Astrocyte (in vitro differentiated cells and primary cell): ENCODE measurements at places on chromosomes 11 and 22.

- H3K4me1 ChIP-seq: no peaks in the 10 kb centered on the region
- no peak overlapping the region for H3K4me3 ChIP-seq
- no peak for DNase-seq
- H3K36me3 ChIP-seq: peaks cover 6% of the 10 kb centered on the region
These were observed 17.2 kb downstream of the TOB2 start for GRCh38 chr22:41429232-41429950.

DNA sequence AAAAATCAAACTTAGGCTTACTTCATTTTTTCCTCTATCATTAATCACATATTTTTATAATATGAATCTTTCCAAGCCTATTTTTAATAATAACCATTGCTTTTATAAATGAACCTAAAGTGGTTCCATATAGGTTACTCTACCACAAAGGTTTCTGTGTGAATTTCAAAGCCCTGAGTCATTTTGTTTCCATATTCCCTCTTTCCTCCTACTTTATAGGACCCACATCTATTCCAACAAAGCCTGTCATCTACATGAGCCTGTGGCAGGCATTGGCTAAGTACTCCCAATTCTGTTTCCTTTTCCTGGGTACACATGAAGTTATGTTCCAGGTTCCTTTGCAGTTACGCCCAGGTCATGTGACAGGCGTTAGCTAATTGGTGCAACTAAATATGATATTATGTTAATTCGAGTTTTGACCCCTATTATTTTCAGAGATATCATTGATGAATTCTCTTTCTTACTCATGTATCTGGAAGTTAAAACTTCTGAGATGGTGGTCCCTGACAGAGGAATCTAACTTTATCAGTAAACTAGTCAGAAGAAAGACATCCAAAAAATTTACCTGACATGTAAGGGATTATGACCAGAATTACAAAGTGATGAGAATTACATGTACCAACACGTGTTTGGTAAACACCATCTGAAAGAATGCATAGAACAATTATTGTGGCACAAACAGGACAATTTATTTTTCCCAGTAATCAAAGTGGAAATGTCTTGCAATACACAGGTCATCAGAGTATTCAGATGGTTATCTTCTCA is 1264.0 kb upstream of the CNTN5 start:
- no peak for DNase-seq
- no peak overlapping the region for H3K27ac ChIP-seq
- no peaks in the 10 kb centered on the region for H3K27me3 ChIP-seq
- H3K4me3 ChIP-seq: no peak overlapping the region

DNA sequence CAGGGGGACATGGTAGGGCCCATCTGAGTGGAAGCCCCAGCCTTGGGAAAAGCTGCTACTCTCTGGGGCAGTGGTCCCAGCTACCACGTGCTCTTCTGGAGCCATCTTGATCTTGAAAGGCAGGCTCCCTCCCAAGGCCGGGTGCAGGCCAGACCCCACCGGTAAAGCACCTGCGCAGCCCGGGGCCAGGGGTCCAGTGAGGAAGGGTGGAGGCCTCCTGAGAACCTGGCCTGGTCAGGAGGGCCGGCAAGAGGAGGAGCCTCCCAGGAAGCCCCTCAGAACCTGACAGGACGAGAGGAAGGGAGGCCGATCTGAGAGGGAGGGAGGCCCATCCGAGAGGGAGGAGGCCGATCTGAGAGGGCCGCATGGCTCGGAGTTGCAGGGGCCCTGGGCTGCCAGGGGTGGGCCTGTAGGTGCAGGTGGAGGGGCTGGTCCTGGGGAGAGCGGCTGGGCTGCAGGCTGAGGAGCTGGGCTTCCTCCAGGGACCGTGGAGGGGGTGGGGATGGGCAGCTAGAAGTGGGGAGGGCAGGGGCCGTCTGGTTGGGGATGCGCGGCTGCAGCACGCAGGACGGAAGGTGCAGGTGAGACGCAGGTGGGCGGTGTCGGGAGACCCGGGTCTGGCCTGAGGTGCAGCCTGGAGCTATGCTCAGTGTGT is 529 bp downstream of the GRAMD4 start:
- no peak for DNase-seq
- H3K36me3 ChIP-seq: no peaks in the 10 kb centered on the region
- H3K27me3 ChIP-seq: no peaks in the 10 kb centered on the region
- H3K27ac ChIP-seq: no peak overlapping the region
- H3K4me1 ChIP-seq: peaks cover 12% of the 10 kb centered on the region

DNA sequence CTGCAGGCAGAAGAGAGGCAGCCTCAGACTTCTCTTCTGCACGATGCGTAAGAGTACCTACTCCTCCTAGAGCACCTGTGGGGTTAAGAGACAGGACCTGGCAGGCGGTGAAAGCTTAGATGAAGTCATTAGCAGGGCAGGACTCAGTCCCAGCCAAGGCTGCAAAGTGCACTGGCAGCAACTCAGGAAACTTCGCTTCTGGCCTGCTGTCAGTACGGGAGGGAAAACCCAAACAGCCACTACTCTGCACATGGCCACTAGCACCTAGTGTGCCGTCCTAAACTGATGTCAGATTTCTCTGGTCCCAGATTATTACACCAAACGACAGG is 8.8 kb upstream of the KLHL35 start:
- DNase-seq: no peak
- no peaks in the 10 kb centered on the region for H3K4me1 ChIP-seq
- no peak overlapping the region for H3K4me3 ChIP-seq
- no peaks in the 10 kb centered on the region for H3K27me3 ChIP-seq
- H3K27ac ChIP-seq: no peak overlapping the region

- H3K36me3 ChIP-seq: peaks cover 31% of the 10 kb centered on the region
- DNase-seq: no peak
- H3K27ac ChIP-seq: no peak overlapping the region
These were observed 22.4 kb downstream of the DERL3 start for GRCh38 chr22:23816156-23816976.

- H3K4me1 ChIP-seq: peaks cover 18% of the 10 kb centered on the region
- peak; percentile 89 for DNase-seq
- H3K4me3 ChIP-seq: no peak overlapping the region
- H3K27ac ChIP-seq: no peak overlapping the region
- no peaks in the 10 kb centered on the region for H3K36me3 ChIP-seq
These were observed 119.8 kb upstream of the ANO1 start for GRCh38 chr11:69958308-69958707.

GRCh38 chr11:10338287-10338686 is 33.4 kb downstream of the ADM start:
- no peaks in the 10 kb centered on the region for H3K4me1 ChIP-seq
- H3K4me3 ChIP-seq: no peak overlapping the region
- H3K27ac ChIP-seq: no peak overlapping the region
- no peak for DNase-seq
- no peaks in the 10 kb centered on the region for H3K36me3 ChIP-seq
- H3K27me3 ChIP-seq: no peaks in the 10 kb centered on the region

DNA sequence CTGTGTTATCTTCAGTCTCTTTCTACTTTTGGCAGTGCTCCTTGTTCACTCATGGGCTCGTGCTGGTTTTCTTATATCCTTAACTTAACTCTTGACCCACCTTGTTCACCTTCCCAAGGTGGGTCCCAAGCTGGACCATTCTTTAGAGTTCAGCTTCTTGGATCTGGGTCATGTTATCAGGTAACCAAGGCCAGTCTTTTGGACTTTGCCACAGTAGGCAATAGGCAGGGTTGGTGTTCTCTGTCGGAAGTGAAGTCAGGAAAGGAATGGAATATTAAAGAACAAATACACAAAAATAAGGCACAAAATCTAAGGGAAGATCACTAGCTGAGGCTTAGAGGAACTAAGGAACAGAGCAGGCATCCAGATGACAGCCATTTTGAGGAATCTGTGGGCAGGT is 202.7 kb downstream of the ARHGAP42 start:
- no peaks in the 10 kb centered on the region for H3K27me3 ChIP-seq
- peaks cover 12% of the 10 kb centered on the region for H3K4me1 ChIP-seq
- no peaks in the 10 kb centered on the region for H3K36me3 ChIP-seq
- no peak for DNase-seq
- H3K4me3 ChIP-seq: no peak overlapping the region
- H3K27ac ChIP-seq: peak overlapping the region; percentile 92

DNA sequence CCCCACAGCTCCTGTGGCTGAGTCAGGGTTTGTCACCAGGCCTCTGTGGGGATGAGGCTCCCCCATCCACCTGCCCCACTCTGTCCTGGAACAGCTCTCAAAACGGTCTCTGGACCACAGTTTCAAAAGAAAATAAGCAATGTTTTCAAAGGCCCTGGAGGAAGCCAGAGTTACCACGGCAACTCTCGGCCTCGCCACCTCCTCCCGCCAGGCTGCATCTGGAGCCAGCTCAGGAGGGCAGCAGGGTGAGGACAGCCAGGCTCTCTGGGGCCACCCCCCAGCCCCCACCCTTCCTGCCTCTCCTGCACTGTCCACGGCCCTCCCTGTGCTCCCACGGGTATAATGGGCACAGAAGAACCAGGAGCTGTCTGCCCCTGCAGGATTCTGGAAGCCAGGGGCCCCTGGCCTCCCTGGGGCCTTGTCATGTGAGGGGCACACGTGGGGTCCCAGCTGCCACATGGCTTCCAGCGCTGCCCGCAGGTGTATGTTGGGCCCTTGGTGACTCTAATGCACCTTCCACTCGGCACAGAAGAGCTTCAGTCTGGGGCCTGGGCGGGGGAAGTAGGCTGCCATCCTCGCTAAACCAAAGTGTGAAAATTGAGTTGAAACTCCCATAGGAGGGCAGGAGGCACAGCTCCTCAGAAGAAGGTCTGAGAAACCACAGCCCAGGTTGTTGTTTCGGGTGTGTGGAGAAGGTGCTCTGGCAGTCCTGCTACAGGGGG is 10.3 kb downstream of the CD81 start:
- no peak for DNase-seq
- H3K36me3 ChIP-seq: no peaks in the 10 kb centered on the region
- no peaks in the 10 kb centered on the region for H3K27me3 ChIP-seq

DNA sequence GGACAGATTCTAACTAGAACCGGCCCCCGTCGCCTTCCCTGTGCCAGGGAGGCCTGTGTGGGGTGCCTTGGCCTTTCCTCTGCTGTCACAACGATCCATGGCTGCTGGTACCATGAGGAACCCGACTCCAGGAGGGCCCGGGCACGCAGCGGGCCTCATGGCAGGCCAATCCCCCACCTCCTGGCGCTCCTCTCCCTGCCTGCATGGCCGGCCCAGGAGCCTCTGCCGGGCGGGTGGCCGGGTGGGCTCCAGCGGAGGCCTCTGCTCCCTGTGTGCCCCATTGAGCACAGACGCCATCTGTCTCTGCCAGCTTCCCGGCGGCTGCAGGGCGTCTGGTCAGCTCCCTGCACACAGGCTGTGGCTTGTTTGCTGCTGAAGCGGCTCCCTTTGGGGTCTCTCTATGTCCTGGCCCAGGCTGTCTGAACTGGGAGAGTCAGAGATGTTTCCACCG is 86.5 kb downstream of the MYEOV start:
- no peak overlapping the region for H3K4me3 ChIP-seq
- no peaks in the 10 kb centered on the region for H3K27me3 ChIP-seq
- H3K27ac ChIP-seq: no peak overlapping the region
- no peak for DNase-seq

GRCh38 chr11:104531894-104532293 is 366.4 kb downstream of the CASP12 start:
- no peaks in the 10 kb centered on the region for H3K36me3 ChIP-seq
- H3K4me1 ChIP-seq: no peaks in the 10 kb centered on the region
- no peak overlapping the region for H3K4me3 ChIP-seq
- no peak for DNase-seq
- no peaks in the 10 kb centered on the region for H3K27me3 ChIP-seq
- no peak overlapping the region for H3K27ac ChIP-seq

- no peaks in the 10 kb centered on the region for H3K27me3 ChIP-seq
- no peak overlapping the region for H3K27ac ChIP-seq
- no peaks in the 10 kb centered on the region for H3K36me3 ChIP-seq
- peaks cover 8% of the 10 kb centered on the region for H3K4me1 ChIP-seq
- no peak for DNase-seq
- H3K4me3 ChIP-seq: no peak overlapping the region
These were observed 15.6 kb downstream of the FADS3 start for GRCh38 chr11:61875698-61876097.

DNA sequence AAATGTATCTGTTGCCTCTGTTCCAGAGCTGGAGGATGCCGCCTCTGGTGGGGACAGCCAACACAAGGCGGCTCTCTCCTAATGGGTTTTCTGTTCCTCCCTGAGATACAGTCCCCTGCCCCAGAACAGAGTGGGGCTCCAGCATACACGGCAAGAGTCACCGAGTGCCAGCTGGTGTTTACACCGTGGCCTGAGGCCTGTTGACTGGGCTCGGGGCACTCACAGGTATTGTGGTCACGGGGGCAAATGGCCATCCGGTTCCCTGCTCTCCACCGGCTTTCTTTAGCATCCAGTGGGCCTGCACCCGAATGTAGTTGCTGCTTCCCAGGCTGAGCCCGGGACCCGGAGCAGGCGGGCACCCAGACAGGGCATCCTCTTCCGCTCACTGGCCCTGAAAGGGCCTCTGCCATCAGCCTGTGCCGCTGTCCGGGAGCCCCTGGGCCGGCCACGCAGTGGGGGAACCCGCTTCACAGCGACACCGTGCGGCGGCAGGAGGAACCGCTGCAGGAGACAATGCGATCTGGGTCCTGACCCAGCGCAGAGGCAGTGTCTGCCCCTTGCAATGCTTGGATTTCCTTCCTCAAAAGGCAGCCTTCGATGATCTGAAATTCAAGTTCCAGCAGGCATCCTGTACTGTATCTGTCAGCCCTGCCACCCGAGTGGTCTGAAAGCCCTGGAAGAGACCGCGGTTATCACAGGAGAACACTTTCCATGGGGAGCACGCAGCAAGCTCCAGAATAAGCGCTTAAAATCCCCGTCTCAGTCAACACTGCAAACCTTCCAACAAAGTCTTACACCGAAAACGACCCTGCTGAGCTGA is 859 bp upstream of the KRTAP5-5 start:
- no peak overlapping the region for H3K4me3 ChIP-seq
- H3K27me3 ChIP-seq: peaks cover 50% of the 10 kb centered on the region
- peak; percentile 3 for DNase-seq
- H3K4me1 ChIP-seq: no peaks in the 10 kb centered on the region
- no peak overlapping the region for H3K27ac ChIP-seq
- H3K36me3 ChIP-seq: no peaks in the 10 kb centered on the region

GRCh38 chr22:32536352-32536751 is 61.7 kb downstream of the FBXO7 start:
- no peak overlapping the region for H3K27ac ChIP-seq
- no peak for DNase-seq

GRCh38 chr22:49597428-49598039 is 230.1 kb downstream of the BRD1 start:
- H3K4me3 ChIP-seq: no peak overlapping the region
- H3K36me3 ChIP-seq: no peaks in the 10 kb centered on the region
- H3K27ac ChIP-seq: no peak overlapping the region
- no peaks in the 10 kb centered on the region for H3K27me3 ChIP-seq
- no peaks in the 10 kb centered on the region for H3K4me1 ChIP-seq
- DNase-seq: no peak

DNA sequence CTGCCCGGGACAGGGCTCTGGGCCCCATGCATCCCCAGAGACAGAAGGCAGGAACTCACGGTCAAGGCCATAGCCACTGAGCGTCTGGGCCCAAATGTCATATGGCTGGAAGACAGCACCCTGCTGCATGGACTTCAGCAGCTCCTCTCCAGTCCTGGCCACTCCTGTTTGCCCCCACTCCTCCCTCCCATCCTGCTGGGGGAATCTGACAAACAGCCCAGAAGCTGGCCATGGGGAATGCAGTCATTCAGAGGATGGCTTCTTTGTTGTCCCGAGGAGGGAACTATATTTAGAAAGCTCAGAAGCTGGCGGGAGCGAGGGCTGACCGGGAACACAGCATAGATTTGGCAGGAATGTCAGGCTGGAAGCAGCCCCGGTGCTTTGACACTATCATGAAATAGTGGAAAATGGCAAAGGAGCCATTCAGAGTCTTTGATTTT is 35.0 kb downstream of the DKK3 start:
- peak; percentile 83 for DNase-seq
- H3K27me3 ChIP-seq: no peaks in the 10 kb centered on the region
- no peak overlapping the region for H3K4me3 ChIP-seq
- no peaks in the 10 kb centered on the region for H3K36me3 ChIP-seq
- H3K27ac ChIP-seq: peak overlapping the region; percentile 73
